ENCODE measurements at places on chromosomes 7 and 10.

DNA sequence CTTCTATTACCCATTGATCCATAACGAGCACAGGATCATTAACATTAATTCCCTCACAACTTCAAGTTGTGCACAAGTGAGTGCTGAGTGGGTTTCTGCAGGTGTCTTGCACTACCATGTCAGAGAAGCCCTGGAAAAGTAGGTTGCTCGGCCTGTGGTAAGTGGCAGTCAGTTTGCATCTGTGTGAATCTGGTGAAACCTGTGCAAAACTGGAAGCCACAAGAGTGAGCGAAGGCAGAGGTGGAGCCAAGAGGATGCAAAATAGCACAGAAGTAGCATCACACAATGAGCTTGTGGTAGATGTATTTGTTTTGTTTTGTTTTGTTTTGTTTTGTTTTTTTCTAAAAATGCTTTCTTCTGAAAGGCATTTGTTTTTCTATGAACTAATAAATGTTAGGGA, 181.5 kb downstream of the THSD7A start:
- DNase-seq: no peak

DNA sequence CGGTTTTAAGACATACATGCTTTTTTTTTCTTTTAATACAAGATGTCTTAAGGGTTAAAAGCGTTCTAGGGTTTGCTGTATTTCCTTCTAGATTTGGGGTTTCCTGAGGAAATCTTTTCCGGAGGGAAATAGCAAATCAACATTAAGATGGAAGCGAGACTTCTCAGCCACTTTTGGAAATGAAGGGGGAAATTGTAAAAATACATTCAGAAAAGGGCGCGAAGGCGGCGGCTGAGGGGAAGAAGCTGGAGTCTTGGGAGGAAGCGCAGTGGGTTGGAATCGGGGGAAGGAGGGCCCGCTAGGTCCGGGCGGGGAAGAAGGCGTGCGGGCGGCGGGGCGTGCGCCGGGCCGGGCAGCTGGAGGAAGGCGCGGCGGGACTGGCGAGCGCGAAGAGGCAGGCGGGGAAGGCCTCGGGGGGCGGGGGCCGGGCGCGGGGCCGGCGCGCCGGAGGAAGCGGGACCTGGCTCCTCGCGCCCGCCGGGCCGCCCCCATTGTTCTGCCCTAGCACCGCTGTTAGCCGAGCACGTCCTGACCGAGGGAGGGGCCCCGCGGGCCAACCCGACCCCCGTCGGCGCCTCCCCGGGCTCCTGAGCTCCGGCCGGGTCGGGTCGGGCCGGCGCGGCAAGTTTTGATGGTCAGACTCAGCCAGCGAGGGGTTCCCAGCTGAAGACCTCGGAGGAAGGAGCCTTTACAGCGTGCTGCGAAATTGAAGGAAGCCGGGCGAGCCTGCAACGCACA, 1.5 kb upstream of the SKIDA1 start:
- peak; percentile 51 for DNase-seq

DNA sequence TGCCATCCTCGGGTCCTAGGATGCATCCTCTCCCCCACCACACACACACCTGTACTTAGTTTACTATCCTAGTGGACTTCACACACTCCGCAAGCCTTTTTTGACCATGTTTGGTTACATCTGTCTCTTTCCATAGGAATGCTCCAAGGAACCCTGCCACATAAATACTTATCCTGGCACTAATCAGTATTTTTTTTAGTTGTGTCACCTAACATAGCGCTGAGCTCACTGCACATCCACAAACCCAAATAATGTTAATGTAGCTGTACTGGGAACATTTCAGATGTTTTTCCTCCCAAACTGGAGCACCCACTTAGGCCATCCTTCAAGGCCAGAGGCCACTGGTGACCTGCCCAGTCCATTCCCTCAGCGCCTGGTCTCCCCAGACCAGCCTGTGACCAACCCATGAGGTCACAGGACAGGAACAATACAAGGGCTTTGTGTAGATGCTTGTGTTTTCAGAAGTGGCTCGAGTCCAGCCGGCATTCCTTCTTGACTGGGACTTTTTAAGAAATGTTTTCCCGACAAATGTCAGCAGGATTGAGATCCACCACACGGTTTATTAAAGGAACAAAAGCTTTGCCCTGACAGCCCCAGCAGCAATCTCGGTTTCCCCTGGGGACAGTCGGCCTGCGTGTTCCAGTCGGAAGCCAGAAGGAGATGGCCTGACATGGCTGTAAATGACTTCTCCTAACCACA, 181.4 kb downstream of the JCAD start:
- DNase-seq: no peak

GRCh38 chr7:30912986-30913811, 1.5 kb downstream of the AQP1 start:
- no peak for DNase-seq

GRCh38 chr10:119395280-119396007, 147.1 kb downstream of the RGS10 start:
- DNase-seq: no peak

DNA sequence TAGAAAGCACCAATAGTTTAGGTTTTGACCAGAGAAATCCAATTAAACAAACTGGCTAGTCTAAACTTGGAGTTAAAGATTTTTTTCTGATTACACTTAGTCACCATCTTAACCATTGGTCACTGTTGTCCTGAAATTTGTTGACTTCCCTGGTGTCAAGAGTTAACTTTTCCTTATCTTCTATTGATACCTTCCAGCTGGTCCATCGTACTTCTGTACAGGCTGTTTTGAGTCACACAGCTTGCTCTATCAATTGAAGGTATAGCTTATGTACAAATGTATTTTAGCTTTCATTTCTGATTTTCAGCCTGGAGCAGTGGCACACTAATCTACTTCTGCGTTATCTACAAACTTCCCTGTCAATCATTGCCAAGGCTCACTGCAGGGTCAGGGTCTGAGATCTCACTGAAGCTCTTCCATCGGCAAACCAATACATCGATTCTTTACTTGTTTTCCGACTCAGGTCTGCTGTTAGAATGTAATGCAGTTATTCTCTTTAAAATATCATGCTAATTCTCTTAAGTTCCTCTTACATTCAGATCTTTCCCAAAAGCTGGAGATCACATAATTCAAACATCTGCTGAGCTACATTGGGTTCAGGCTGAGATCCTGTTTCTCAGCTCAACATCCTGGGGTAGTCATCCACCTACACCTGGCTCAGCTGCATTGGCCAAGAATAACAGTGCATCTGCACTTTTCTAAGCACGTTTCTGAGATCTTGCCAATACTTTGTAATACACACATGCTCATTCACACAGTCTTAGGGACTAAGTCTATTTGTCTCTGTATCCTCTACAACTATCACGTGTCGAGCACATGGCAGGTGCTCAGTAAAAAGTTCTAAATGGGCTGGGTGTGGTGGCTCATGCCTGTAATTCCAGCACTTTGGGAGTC, 11.3 kb downstream of the MRPS33 start:
- no peak for DNase-seq

DNA sequence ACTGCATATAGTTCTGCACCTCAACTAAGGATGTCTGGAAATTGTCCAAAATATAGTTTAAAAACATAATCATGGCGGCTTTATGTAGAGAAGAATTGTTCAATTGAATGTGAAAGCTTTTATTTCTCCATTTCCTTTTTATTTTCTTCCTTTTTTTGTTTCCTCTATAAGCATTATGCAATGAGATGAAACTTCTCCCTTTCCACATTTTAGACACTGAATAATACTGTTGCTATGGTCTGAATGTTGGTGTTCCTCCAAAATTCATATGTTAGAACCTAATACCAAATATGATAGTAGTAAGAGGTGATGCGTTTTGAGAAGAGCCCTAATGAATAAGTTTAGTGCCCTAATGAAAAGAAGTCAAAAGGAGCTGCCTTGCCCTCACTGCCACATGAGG, 175.0 kb downstream of the RNLS start:
- no peak for DNase-seq

- peak; percentile 81 for DNase-seq
Measured at GRCh38 chr10:25682203-25682851, 251.7 kb upstream of the MYO3A start.

- DNase-seq: no peak
Measured at GRCh38 chr7:77995717-77996116, 197.1 kb downstream of the PHTF2 start.

- no peak for DNase-seq
Measured at GRCh38 chr7:37550872-37551271, 102.2 kb upstream of the ELMO1 start.

DNA sequence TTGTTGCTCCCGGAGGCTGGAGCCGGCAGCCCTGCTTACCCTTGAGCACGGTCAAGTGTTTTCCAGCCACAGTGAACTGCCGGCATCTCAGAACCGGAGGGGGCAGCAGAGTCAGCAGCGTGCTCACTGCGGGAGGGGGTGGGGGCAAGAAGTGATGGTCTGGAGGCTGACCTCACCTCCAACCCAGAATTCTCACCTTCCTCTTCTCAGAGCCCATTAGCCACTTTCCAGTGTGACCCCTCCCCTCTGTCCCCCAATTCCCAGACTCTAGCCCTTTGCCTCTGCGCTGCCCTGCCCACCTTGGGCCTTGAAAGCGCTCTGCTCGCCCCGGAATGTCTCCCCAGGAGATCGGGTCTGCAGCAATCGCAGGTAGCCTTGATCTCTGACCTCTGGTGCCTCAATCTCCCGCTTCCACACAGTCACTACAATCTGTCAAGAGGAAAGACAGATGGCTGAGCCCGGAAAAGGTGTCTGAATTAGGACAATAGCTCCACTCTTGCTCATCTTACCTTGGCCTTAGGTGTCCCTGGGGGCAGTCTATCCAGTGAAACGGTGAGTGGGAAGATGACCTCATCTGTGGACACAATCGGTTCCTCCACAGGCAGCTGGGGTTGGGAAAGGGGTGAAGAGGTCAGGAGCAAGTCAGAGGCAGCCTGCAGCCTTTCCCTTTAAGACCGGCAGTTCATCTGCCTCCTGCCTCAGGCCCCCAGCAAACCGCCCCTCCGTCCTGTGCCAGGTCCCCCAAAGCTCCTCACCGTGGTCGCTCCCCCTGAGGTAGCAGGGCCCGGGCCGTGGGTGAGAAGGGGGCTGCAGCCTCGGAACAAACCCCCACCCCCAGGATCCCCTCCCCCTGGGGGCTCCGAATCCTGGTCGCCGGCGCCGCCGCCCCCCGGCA, 942 bp downstream of the TRAPPC14 start:
- no peak for DNase-seq

DNA sequence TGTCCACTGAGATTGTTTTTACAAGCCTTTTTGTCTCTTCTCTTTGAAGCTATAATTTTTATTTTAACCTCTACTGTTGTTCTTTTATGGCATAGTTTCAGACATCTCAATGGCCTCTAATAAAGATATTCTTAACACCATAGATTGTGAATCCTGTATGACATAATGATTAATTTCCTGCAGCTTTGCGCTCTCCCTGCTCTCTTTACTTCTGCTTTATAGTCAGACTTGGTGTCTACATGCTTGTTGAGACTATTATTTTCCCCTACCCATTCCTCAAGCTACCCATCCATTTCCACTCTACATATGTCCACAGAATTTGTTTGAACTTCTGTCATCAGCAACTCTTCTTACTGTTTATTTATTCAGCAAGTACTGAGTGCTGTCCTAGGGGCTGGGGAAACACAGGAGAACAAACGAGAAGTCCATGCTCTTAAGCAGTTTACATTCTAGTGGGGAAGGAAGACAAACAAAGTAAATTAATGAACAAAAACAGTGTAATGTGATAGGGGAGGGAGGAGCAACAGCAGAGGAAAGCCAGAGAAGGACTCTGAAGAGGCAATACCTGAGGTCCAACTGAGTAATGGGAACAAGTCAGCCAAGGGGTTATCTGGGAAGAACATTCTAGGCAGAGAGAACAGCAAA, 110.1 kb downstream of the CDK14 start:
- DNase-seq: no peak

- DNase-seq: no peak
Measured at GRCh38 chr7:112881-113280, 79.5 kb upstream of the FAM20C start.

DNA sequence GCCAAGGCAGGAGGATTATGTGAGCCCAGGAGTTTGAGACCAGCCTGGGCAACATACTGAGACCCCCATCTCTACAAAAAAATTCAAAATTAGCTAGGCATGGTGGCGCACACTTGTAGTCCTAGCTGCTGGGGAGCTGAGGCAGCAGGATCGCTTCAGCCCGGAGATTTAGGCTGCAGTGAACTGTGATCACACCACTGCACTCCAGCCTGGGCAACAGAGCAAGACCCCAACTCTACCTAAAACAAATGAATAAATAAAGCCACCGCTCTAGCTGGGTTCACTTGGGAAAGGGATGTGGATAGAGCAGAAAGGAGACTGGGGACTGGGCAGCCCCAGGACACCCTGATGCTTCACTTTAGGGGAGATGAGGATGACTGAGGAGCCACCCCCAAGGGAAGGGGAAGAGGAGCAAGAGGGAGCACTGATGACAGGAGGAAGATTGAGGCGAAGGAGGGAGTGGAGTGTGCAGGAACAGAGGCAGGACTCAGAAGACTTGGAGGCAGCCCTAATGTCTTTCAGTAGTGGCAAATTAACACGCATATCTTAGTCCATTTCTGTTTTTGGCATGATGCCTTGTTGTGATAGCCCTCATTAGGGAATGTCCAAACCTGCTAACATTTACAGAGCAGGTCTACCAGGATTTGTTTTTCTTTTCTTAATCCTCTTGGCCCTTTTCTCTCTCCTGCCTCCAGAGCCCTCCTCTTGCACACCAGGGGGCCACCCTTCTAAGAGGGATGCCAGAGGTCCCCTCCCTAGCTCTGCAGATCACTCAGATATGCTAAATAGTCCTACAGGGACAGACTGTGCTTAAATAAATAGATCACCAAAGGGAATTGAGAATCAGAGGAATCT, 88.3 kb downstream of the C10orf105 start:
- no peak for DNase-seq

GRCh38 chr7:92158660-92159575, 20.0 kb downstream of the LRRD1 start:
- DNase-seq: no peak

GRCh38 chr10:33064706-33065105, 106.7 kb upstream of the ITGB1 start:
- no peak for DNase-seq

GRCh38 chr10:72665925-72666324, 26.0 kb upstream of the MCU start:
- DNase-seq: no peak

- no peak for DNase-seq
Measured at GRCh38 chr7:75531359-75531821, 39.3 kb downstream of the SPDYE5 start.
